ENCODE measurements at places on chromosomes 6 and 20.

GRCh38 chr20:39057911-39058310, 95.8 kb downstream of the DHX35 start:
- no peak for DNase-seq

DNA sequence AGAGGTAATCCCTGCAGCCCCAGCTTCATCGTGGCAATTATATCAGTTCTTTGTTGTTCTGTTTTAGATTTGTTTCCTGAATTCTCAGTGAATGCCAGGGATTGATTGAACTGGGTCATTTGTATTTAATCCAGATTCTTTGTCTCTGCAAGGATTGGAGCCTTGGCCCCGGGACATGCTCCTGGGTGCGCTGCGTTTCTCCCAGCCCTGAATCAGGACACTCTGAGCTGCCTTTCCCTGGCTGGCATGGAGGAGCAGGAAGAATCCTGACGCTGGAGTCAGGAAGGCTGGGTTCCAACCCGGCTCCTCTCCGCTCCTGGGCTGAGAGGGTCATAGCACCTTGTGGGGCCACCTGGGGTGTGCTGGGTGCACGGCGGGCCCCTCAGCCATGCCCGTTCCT, 545.6 kb downstream of the QKI start:
- DNase-seq = no peak

- no peak for DNase-seq
These were observed 30.3 kb downstream of the NUDT3 start for GRCh38 chr6:34362176-34362575.

- DNase-seq = peak; percentile 65
These were observed at the start of gene NINL for GRCh38 chr20:25584905-25585704. Gene NINL, minus strand, starts transcription at chr20:25585531. Its CDS starts 58,944 bp downstream, at chr20:25526587.
